HuH-7 (cell line): ENCODE measurements at places on chromosomes 5 and 9.

DNA sequence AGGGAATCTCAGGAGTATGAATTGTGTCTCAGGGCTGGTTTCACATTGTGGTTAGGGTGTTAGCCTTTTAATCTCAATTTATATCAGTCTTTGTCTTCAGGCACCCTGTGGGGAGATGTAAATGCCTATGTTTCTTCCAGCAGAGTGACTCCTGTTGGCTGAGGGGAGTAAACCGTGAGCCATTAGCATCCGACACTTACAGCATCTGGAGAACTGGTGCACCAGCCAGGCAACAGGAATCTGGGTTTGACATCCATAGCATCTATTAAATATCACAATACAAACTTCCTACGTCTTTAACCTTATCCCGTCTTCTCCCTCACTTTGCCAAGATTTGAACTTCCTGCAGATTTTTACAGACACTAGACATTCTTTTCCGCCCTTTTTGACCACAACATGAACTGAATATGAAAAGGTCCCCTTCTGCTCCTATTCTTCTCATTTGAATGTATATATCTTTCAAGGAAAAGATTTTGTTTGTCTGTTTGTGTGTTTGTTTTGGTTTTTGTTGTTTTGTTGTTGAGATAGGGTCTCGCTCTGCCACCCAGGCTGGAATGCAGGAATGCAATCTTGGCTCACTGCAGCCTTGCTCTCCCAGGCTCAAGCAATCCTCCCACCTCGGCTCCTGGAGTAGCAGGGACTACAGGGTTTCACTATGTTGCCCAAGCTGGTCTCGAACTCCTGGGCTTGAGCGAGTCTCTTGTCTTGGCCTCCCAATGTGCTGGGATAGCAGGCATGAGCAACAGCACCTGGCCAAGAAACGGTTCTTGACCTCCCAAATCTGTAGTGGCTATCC, 626.2 kb downstream of the TLR4 start:
- DNase-seq, result no peak

DNA sequence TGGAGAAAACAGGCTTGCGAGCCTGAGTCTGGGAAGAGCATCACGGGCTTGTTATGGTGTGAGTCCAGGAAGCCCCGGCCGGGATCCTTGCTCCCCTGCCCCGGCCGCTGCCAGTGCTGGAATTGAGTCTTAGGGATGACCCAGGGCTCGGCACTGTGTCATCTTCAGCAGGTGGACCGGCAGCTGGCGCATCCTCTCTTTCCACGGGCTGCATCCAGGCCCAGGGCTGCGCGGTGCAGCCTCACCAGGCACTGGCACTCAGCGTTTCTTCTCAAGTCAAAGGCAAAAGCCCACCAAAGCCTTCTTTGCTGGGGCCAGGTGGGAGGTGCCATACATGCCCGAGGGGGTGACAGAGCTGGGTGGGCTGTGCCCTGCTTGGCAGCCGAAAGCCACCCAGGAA, 46.6 kb downstream of the COL5A1 start:
- no peak for DNase-seq

DNA sequence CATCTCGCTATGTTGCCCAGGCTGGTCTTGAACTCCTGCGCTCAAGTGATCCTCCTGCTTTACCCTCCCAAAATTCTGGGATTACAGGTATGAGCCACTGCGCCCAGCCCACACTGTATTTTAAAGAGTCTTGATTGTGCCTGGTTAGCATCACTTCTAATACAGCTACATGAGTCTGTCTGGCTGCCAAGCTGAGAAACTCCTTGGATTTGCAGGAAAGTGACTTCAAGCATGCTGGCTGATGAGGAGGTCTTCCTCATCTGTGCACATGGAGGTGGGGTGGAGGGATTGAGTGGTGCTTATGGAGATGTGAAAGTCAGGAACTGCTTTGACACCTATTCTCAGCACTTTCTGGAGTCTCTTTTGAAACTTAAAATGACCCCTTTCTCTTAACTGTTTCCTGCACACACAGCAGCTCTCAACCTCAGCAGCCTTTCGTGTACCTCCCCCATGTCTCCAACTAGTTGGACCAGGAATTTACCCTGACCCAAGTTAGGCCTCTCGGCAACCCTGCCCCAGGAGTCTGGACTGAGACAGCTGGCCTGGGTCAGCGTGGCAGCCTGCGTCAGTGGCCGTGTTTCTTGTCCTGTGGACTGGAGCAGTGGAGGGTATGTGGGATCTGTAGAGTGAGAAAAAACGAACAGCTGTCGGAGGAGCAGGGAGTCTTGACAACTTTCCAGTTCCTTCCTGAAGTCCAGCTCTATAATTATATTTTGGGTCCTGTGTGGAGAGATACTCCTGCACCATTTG, 72.5 kb downstream of the ACER2 start:
- no peak for DNase-seq

DNA sequence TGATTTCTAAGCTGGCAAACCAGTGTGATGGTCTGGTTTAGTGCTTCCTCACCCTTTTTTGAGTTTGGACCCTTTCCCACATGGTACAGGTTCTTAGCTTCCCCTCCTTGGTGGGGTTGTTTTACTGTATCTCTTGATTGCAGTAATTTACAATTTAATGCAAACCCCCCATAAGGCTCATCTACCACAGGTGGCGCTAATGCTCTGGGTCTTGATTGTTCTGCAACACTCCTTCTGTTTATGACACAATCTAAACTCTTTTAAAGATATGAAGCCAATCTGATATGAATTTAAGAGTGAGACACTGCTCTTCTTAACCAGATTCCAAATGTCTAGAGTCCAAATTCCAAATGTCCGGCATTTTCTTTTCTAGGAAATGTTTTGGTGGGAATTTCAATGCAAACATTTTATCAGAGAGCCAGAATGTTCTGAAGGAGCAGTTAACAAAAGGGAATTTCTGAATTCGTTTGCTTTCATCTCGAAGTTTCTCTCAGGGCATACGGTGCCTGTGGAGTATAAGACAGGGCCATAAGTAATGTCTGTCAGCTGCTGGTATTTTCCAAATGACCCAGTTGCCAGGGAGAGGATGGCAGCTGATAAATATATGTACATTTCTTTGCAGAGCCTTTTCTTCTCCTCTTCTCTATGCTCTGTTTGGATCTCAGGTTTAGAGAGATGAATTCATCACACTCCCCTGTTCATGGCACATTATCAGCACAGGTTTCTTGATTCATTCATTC, 246.8 kb downstream of the ARHGAP26 start:
- peak; percentile 20 for DNase-seq

- no peak for DNase-seq
These were observed 306.4 kb upstream of the PAPPA start for GRCh38 chr9:115847216-115847615.

GRCh38 chr9:132729235-132729890, 59.1 kb downstream of the GTF3C4 start:
- DNase-seq, result no peak

GRCh38 chr5:44377057-44377456, 12.2 kb downstream of the FGF10 start:
- no peak for DNase-seq

DNA sequence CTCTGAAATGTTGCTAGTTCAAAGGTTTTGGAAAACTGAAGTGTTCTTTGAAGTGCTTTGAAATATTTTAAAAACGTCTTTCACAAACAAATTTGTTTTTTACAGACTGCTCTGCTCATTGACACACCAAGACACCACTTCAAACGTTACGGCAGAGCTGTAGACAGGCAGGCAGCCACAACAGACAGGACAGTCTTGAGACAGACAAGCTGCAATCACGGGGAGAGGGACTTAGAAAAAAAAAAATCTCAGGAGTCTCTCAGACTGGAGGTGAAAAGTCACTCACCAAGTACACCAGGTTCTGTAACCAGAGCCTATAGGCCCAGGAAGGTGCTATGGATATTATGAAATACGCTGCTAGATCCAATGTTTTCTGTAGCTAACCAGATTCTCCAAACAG, 135.4 kb downstream of the ISL1 start:
- no peak for DNase-seq

DNA sequence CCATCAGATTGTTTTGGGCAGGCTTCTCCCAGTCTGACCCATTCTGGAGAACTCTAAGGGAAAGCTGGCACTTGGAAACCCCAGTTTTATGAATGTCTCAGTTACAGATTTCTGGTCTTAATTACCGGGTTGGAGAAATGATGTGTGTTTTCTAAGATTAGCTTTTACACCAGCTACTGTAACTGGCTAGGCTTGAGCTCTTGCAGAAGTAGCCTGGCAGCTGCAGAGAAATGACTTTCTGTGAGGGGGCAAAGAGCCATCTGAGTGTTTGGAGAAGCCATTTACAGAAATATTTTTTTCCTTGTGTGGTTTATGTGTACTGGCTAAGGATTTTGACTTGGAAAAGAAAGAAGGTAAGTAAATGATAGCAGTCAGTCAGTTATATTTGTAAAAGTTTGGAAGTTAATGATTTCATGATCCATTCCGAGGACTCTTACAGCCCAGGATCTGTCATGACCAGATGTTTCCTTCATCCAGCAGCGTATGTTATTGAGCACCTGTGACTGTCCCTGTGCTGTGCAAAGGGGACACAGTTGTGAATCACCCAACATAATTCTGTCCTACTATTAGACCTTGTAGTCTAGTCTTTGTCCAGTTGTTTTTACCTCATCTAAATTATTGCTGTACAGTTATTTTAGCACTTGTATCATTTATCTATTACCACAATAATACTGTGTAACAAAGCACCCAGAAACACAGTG, 53.7 kb upstream of the GDNF start:
- no peak for DNase-seq

- DNase-seq, result no peak
These were observed 2.4 kb downstream of the SYK start for GRCh38 chr9:90803860-90804593.

GRCh38 chr5:75373862-75374261, 36.8 kb downstream of the HMGCR start:
- no peak for DNase-seq

DNA sequence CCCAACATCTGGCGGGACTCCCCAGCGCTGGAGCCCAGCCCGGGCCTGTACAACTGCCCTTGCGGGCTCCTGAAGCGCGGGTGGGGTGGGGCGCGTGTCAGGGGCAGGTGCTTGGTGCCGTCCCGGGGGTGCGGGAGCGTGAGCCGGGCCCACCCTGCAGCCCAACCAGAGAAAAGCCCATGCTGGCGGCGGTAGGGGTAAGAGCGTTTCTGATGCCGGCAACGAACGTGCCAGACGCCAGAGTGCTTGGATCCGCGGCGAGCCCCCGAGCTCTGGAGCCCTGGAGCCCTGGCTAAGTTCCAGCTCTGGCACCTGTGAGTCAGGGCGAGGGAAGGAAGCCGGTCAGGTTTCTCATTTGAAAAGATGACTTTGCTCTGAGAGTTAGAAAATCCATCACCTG, 58.0 kb downstream of the ZNF510 start:
- DNase-seq, result no peak

- no peak for DNase-seq
These were observed 121.3 kb upstream of the CDH18 start for GRCh38 chr5:20109326-20109725.

GRCh38 chr5:89213573-89213972, 330.6 kb upstream of the MEF2C start:
- DNase-seq, result no peak

GRCh38 chr5:87138091-87138805, 129.4 kb upstream of the RASA1 start:
- no peak for DNase-seq

DNA sequence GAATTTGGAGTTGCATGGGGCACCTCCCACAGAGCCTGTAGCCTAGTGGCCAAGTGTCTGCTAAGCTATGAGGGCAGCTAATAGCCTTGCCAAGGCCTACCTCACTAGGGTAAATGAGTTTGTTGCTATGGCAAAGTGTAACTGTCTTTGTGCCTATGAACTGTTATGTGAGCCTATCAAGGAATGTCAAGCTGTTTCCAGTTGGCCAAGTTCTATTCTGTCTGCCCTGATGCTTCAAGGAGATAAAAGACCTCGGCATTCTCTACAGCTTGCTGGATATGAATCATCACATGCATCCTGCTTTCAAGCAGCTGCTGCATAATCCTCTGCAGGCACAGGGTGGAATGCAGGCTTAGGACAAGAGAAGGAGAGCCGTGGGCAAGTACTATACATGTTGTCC, 69.8 kb upstream of the CCDC112 start:
- DNase-seq, result no peak

DNA sequence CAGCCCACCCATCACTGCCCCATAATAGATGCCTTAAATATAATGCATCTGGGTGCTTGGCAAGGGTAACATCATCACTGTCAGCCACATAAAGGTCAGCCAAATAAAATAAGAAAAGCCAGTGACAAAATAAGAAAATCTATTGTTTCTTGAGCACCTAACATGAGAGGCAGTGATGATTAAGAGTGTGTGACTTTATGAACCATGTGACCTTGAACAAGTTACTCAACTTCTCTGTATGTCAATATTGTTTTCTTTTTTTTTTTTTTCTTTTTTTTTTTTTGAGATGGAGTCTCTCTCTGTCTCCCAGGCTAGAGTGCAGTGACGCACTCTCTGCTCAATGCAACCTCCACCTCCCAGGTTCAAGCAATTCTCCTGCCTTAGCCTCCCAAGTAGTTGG, 98.7 kb downstream of the CDK5RAP2 start:
- no peak for DNase-seq

- peak; percentile 48 for DNase-seq
These were observed 215.0 kb downstream of the GAPVD1 start for GRCh38 chr9:125476645-125477044.

DNA sequence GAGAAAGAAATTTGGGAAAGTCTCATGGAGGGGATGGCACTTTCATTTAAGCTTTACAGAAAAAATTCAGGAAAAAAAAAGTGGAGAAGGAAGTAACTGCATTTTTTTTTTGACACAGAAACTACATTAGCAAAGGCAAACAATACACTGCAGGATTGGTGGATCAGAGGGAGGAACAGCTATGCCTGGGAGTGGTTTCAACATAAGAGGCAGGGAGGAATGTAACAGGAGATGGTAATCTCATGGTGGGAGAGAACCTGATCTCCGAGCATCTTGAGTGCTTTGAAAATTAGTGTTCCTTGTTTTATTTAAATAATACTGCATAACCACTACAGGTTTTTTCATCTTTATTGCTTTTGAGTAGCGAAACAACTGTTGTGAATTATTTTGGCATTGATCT, 249.4 kb downstream of the FAM170A start:
- no peak for DNase-seq

- no peak for DNase-seq
These were observed 234.4 kb downstream of the MAST4 start for GRCh38 chr5:66830636-66831035.

GRCh38 chr5:102036927-102037326, 259.2 kb downstream of the SLCO4C1 start:
- DNase-seq, result no peak

DNA sequence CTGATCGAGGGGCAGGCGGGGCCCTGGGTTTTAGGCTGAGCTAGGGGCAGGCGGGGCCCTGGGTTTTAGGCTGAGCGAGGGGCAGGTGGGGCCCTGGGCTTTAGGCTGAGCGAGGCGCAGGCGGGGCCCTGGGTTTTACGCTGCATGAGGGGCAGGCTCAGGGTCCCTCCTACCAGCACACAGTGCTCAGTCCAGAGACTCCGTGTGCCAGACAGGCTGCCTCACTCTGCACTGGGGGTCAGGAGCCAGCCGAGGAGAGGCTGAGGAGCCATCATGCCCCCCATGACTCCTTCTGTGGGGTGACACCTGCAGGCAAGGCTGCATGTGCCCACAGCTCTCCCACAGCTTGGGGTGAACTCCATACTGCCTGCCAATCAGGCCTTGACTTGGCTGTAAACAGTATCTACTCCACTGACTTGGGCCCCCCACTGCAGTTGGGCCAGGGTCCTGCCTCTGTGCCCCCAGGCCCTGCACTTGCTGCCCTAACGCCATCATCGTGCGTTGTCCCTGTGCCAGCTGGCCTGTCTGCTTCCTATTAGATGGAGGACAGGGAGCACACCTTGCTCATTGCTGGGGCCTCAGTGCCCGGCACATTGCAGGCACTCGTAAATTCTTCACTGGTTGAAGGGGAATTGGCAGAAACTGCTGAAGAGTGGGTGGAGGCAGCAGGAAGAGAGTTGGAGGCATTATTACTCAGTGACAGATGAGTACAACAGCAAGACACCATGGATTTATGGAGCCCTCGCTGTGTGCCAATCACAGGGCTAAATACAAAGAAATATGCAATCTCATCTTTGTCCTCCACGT, 78.6 kb downstream of the AMBP start:
- no peak for DNase-seq
